Mammary epithelial cell (primary cell): ENCODE measurements at places on chromosomes 2 and 18. TPM values are rescaled to one million over a fixed set of nuclear protein-coding genes. Genes with fewer than 3 reads are reported as not detected.

GRCh38 chr2:174561283-174561971 lies 36.2 kb downstream of the WIPF1 start:
- no peak for DNase-seq

DNA sequence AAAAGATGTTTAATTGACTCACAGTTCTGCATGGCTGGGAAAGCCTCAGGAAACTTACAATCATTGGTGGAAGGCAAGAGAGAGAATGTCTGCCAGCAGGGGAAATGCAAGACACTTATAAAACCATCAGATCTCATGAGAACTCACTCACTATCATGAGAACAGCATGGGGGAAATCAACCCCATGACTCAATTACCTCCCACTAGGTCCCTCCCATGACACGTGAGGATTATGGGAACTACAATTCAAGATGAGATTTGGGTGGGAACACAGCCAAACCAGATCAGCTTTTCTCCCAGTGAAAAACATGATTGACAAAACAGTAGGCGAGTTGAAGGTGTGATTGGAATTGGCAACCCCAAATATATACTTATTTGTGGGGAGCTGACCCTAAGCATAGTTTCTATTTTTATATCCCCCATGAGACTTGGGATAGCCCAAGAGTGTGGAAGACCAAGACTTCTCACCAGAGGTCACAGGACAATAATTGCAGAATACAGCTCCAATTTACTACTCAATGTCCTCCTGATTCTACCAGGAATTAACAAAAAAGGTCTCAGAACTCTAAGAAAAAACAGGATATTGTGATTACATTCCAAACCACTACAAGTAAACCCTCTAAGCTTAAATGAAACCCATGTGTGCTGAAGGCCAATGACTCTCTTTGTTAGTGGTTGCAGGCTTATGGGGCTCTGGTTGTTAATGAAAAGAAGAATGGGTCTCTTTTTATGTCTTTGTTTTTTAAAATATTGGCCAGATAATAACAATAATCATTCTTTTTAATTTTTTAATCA lies 96.1 kb upstream of the PIK3C3 start:
- DNase-seq: no peak

Gene ERFE
- total RNA-seq: 3.2 and 6.8 TPM in 2 replicates

GRCh38 chr2:10085668-10086059 lies 5.5 kb upstream of the CYS1 start:
- no peak for DNase-seq

GRCh38 chr2:6826081-6826913 lies 39.4 kb downstream of the CMPK2 start:
- peak; percentile 53 for DNase-seq

GRCh38 chr2:181352158-181352557 lies 105.0 kb upstream of the ITGA4 start:
- no peak for DNase-seq

Gene ELOA2
- not detected in 2 replicates for total RNA-seq

Gene TM4SF20
- total RNA-seq: not detected

DNA sequence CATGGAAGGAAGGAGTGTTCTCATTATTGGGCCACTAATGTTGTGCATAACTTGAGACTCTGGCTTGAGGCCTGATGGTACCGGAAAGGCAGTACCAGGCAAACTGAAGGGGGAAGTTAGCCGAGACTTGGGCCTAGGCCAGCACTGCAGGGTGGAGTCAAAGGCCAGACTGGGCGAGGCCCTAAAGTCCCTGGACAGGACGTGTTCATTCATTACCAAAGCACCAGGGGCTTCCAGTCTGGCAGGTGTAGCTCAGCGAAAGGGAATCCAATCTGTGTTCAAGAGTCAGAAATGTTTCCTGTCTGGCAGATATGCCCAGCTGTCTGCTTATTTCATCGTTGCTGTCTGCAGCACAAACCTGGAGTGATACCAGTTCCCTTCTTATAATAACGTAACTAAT lies 4.7 kb upstream of the ITSN2 start:
- DNase-seq: peak; percentile 50

DNA sequence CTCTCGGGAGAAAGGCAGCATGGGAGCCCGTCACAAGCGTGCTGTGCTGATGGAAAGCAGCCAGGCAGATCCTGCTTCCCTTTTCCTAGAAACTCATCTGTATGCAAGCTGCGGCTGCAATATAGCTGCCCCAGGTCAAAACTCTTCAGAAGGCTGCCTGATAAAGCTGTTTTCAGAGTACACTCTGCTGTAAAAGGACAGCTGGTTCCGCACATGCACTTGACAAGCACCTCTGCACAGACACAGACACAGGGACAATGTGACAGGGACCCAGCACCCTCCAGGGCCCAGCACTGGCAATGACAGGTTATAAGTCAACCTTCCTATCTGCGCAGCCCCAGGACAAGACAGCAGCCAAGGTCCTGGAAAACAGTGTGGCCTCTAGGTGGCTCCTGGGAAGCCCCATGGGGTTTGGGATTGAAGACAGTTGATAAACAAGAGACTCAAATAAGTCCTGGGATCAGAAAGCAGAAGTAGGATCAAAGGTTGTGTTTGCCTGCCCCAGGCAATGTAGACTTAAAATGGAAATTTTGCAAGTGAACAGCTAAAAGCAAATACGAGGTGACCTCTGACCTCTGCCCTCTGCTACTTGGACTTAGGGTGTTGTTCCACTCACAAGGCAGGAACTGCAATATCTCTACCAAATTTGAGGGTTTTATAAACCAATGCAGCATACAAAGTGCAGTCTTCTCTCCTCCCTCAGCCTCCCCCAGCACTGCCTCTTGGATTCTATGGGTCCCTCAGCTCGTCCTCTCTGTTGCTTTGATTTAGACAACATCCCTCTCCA lies 16.9 kb downstream of the SLC66A2 start:
- DNase-seq: no peak

GRCh38 chr18:32868406-32868805 lies 95.6 kb upstream of the KLHL14 start:
- DNase-seq: no peak

DNA sequence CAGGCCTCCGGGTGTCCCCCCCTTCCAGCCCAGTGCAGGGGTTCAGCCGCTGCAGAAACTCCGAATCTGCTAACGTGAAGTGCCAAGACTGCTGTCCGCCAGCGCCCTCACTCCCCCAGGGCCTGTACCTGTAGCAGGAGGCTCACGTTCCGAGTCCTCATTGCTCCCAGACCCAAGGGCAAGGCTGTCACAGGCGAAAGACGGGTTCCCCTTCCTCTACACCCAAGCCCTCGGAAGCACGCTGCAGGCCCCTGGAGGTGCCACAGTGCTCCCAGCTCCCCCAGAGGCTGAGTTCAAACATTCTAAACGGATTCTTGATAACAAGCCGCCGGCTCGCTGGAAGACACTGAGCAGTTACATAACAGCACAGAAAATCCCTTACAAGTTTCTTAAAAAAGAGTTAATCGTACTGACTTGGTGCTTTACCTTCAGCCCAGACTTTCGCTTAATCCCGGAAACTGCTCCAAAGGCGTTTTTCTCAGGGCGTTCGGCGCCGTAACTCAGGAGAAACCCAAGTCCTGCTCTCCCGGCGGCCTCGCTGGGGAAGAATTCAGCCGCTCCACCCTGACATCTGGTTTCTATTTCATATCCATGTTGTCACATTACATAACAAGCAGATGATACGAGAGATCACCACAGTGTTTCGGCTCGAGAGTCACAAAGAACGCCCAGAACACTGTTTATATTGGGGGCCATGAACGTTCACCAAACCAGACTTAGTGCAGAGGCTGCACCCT lies 92.0 kb downstream of the HDAC4 start:
- no peak for DNase-seq

GRCh38 chr2:150610670-150611279 lies 123.3 kb upstream of the RND3 start:
- DNase-seq: peak; percentile 70

- no peak for DNase-seq
Measured at GRCh38 chr2:113755835-113756354, 547 bp downstream of the SLC35F5 start.

Gene QPCT
- total RNA-seq: 14.3 TPM

Gene KIF1A
- total RNA-seq: not detected in 2 replicates

Gene RUFY4
- total RNA-seq: not detected in 2 replicates

Gene LYPD1
- total RNA-seq: not detected in 2 replicates

Gene LAMA3
- total RNA-seq: 1,329 TPM

Gene CDH20
- total RNA-seq: not detected in 2 replicates

DNA sequence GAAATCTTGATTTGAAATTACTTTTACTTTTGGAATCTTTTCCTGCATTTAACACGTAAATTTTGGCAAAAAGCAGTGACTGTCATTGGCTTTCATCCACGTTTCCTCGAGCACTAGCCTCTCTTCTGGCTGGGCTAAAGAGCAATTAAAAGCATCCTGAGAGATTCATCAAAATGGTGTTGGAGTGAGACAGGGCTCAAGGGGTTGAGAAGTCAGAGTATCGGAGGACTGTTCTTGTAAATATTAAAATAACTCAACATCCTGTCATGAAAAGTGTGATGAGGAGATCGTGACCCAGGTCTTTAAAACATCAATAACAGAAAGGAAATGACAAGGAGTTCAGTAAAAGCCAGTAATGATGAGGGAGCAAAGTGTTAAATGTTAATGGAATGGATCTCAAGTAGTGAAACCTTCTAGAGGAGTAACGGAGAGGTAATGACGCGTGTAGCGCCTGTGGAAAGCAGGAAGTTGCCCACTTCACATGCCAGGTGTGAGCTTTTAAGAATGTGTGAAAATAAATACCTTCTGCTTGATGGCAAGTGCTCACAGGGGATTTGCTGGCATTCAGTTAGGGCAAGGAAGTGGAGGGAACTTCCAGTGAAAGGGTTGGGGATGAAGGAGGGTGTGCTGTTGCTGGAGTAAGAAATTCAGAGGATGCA lies 754.4 kb downstream of the ADCYAP1 start:
- no peak for DNase-seq
